ENCODE measurements at places on chromosomes 2 and 18.

GRCh38 chr2:115160531-115161080 lies 718.2 kb downstream of the DPP10 start:
- no peak for DNase-seq

GRCh38 chr2:207258263-207258991 lies 92.7 kb upstream of the KLF7 start:
- DNase-seq: no peak

- DNase-seq: no peak
Measured at GRCh38 chr2:30177956-30178355, 31.1 kb downstream of the YPEL5 start.

DNA sequence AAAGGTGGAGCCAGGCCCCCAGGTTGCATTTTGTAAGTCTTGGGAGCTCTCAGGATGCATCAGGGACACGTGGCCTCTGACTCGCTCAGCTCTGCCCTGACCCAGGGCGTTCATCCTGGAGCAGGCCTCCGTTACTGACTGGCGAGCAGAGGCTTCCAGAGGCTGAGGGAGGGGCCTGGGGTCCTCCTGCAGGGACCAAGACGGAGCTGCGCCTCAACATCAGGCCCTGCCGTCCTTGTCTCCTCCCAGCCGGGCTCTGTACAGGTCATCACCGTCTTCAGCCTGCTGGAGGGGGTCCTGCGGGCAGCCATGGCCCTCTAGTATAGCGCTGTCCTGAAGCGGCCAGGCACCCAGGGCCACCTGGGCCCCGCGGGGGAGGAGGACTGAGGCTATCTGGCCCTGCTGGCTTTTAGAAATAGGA lies 10.2 kb upstream of the ALPP start:
- DNase-seq: no peak

DNA sequence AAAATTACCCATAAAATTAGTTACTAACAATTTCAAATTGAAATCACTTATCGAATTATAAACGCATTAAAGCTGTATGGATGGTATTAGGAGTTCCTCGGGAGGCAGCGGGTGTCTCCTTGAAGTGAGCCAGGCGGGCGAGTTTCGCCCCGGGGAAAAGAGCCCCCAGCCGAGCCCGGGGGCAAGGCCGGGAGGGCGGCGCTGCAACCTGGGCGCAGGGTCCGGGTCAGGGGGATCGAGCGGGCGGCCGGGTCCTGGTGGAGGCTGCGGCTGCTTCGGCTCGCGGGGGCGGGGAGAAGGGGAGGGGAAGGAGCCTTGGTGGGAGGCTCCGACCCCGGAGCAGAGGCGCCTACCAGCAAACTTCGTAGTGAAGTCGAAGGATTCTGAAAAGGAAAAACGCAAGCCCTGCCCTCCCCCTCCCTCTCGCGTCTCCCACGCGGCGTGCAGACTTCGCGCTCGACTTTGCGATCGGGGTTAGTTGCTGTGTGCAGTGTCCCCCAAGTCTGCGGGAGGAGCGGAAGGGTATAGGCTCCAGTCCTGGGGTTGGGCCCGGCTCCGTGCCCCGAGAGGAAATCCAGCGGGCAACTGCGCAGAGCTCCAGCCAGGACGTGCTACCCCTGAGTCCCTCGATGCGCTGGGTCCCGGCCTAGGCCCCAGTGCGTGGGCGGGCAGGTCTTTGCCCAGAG lies 140.8 kb downstream of the MEIS1 start:
- no peak for DNase-seq

GRCh38 chr18:36314098-36314497 lies 16.6 kb downstream of the FHOD3 start:
- no peak for DNase-seq

- DNase-seq: no peak
Measured at GRCh38 chr2:241770185-241770935, 6.3 kb upstream of the GAL3ST2 start.

DNA sequence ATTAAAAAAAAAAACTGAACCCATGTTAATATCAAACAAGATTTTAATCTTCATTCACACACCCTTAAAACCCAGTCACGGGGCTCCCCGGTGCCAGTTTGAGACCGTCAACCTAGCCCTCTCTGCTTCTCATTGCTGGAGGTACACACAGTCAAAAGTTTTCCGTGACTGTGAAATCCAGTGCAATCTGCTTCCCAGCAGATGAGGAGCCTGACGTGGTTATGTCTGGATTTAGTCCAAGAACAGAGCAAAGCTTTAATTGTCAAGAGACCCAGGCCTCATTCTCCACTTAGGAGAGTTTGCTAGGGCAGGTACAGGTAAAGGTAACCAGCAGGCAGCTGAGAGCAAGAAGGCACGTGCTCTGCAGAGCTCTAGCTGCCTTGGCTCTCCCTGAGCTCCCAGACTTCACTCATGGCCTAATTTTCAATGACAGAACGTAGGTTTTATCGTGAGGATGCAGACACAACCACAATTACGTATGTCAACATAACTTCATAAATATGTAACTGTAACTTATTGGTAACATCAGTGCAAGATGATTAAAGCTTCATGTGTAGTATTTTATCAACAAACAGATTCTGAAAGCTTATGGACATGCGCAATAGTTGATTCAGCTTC lies 56.3 kb downstream of the SLC16A14 start:
- DNase-seq: no peak

GRCh38 chr18:67300498-67300897 lies 216.0 kb downstream of the DSEL start:
- DNase-seq: no peak

DNA sequence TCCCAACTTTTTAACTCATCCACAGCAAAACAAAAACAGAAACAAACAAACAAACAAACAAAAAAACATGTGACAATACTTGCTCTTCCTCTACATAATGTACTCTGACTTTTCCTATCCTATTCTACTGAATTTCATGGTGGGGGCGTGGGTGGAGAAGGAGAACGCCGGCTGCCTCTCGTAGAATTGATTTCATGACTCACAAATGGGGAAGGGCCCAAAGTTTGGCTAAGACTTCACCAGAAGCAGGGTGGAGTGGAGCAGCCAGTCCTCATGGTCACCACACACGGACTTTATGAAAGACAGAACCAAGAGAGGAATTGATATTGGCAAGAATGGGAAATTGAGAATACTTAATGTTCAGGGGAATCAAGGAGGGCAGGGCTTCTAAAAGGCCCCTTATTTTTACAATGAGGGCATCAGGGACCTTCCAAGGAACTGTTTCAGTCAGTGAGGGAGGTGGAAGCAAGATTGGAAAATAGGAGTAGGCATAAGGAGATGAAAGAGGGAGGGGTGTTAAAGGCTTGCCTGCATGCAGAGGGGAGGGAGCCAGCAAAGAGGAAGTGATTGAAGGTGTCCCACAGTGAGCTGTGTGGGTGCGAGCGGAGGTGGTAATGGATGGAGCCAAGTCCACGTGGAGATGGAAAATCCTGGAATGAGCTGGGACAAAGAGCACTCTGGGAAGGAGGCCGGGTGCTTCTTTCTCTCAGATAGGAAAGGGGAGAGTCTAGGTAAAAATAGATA lies 27.9 kb downstream of the MARCHF4 start:
- no peak for DNase-seq

GRCh38 chr2:227881866-227882517 lies 10.6 kb downstream of the DAW1 start:
- DNase-seq: no peak

DNA sequence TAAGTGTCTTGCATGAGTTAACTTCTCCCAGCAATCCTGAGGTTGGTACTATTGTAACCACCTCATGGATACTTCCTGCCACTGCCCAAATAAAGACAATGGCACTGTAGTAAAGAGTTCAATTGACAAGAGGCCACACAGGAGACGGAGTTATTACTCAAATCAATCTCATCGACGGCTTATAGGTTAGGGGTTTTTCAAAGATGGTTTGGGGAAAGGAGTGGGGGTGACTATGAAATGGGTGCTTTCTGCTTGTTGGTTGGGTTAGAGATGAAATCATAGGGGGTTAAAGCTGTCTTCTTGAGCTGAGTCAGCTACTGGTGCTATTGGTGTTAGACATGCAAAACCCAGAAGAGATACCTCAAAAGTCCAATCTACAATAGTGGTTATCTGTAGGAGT lies 1258.0 kb upstream of the ZEB2 start:
- DNase-seq: no peak

GRCh38 chr2:205858881-205859441 lies 176.7 kb downstream of the NRP2 start:
- DNase-seq: no peak

DNA sequence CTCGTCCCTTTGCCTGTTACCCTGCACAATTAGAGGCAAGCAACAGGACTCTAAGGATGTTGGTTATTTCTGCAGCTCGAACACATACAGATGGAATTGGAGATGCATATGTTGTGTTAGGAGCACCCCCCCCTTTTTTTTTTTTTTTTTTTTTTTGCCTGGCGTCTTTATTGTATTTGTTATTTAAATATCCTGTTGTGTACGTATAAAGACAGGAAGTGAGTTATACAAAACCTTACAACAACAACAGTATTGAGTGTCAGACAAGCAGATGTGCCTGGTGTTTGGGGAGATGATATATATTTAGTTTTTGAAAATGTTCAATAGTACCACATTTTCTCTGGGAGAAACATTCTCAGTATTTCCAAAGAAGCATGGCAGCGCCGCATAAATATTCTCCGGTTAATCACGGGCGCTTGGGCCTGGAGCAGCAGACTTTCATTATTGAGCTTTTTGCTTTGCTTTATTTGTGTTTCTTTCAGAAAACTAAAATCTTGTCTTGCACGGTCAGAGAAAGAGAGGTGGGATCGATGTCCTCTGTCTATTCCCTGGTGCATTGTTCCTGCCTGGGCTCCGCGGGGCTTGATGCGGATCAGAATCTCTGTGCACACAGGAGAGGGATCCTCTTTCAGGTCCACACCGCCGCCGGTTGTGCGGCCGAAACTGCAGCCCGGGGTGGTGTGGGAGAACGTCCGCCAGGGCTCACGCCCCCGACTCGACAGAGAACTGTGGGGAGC lies 23.2 kb upstream of the ZNF516 start:
- DNase-seq: no peak

GRCh38 chr2:45968946-45969584 lies 317.6 kb downstream of the PRKCE start:
- no peak for DNase-seq

GRCh38 chr18:31232013-31232412 lies 69.4 kb upstream of the DSC1 start:
- DNase-seq: no peak

DNA sequence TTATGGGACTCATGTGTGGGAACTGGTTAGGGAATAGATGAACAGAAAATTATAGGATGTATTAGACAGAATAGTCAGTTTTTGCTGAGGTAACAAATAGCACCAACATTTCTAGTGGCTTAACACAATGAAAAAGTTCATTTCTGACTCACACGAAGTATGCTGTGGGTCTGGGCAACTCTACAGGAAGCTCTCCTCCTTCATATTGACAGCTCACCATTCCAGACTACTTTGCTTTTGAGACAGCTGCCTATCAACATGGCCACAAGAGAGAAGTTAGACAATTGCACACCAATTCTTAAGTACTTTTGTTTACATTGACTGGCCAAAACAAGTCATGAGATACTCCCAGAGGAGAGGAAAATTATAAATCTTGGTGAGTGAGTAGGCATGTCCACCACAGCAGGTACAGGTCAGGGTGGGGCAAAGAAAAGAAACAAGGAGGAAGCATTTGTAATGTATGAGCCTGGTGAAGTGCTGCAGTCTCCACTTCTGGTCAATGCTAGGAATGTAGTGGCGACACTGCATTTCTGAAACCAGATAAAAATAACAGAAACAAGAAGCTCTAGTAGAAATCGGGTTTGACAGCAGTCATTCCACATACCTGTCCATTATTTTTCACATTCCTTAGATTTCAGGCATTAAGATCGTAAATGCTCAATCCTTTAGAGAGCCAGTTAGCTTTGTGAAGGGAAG lies 141.6 kb downstream of the ICOS start:
- no peak for DNase-seq

DNA sequence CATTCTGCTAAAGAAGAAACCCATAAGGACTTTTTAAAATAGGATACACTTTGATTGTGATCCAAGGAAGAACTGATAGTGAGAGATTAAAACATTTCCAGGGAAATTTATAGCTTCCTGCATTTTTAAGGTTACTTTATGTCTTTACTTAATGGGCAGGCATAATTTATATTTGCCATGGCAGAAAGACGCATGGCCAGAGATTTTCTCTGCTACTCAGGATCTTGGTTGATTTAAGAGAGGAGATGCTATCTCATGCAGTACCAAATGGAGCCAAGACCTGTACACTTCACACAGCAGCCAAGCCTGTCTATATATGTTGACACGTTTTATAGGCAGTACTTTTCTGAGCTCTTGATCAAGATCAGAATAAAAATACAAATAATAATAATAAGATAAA lies 60.9 kb upstream of the NT5C1B start:
- DNase-seq: no peak

DNA sequence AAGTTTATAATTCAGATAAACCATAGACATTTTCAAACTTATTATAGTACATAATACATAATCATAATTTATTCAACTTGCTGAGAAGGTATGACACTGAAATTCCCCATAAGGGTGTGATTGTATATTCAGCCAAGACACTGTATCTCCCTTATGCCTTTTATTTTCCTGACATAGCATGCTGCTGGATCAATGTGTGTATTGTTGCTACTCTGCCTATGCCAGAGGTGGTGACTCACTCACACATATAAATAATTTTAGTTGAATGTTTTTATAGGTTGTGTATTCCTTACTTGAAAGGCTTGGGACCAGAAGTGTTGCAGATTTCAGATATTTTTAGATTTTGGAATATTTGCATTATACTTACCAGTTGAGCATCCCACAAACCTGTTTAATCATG lies 86.8 kb downstream of the VRK2 start:
- DNase-seq: no peak

DNA sequence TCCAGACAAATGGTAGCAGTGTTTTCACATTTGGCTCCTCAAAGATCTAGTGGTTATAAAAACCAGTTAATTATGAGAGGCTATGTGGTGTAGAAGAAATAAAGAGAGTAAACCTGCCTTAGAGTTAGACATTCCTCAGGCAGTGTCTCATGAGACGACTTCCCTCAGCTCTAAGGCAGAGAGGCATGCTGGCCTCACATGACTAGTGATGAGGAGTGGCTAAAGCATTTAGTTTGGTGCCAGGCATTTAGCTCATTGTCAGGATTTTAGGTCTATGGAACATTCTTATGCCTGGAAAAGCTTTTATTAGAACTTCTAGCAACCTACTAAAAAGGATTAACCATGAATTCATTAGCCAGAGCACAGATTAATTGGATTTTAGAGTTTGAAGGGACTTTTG lies 90.3 kb downstream of the RPRM start:
- DNase-seq: no peak

GRCh38 chr2:233185963-233186362 lies 65.5 kb upstream of the ATG16L1 start:
- no peak for DNase-seq

- no peak for DNase-seq
Measured at GRCh38 chr2:62257466-62257865, 61.6 kb downstream of the B3GNT2 start.

GRCh38 chr2:240433973-240434727 lies 1.3 kb upstream of the GPC1 start:
- DNase-seq: no peak

- no peak for DNase-seq
Measured at GRCh38 chr2:21244161-21244560, 120.4 kb downstream of the TDRD15 start.
